ENCODE measurements at places on chromosomes 11 and 22. TPM values are rescaled to one million over a fixed set of nuclear protein-coding genes. Genes with fewer than 3 reads are reported as not detected.

Gene USH1C
- not detected for total RNA-seq

Gene CDHR5
- total RNA-seq, result not detected

Gene PHOX2A
- not detected for total RNA-seq

Gene MS4A6E
- total RNA-seq, result not detected

Gene TSGA10IP
- not detected for total RNA-seq

Gene CNIH2
- total RNA-seq, result 0.07 TPM

Gene CSF2RB
- total RNA-seq, result 8.9 TPM

Gene MPPED1
- total RNA-seq, result not detected

Gene TBX10
- total RNA-seq, result not detected

Gene UBQLN3
- total RNA-seq, result not detected

Gene OPCML
- not detected for total RNA-seq

Gene GAB4
- not detected for total RNA-seq

Gene TUB
- total RNA-seq, result 1.3 TPM

Gene NLRP6
- not detected for total RNA-seq

Gene MAP6
- total RNA-seq, result 0.13 TPM

Gene JAML
- total RNA-seq, result 0.35 TPM

Gene CTNND1
- total RNA-seq, result 247 TPM

Gene HOATZ
- total RNA-seq, result not detected

Gene MFRP
- not detected for total RNA-seq

Gene OR10A2
- total RNA-seq, result not detected

Gene LIF
- total RNA-seq, result 0.63 TPM

Gene CHRDL2
- not detected for total RNA-seq

Gene F2
- 0.14 TPM for total RNA-seq

Gene OR4A15
- not detected for total RNA-seq

Gene INTS4
- 30.5 TPM for total RNA-seq

Gene ACAD8
- total RNA-seq, result 25.1 TPM

Gene MOV10L1
- total RNA-seq, result 26.0 TPM

Gene MMP12
- not detected for total RNA-seq

Gene TENM4
- total RNA-seq, result not detected

Gene ANGPTL5
- not detected for total RNA-seq

Gene ABTB2
- total RNA-seq, result 0.07 TPM

Gene IL10RA
- total RNA-seq, result under 0.01 TPM

Gene BAIAP2L2
- total RNA-seq, result under 0.01 TPM

Gene RIMBP3C
- 0.04 TPM for total RNA-seq

Gene PVALB
- total RNA-seq, result not detected

Gene APOL5
- not detected for total RNA-seq

Gene APOBEC3A
- not detected for total RNA-seq

All from pulmonary artery endothelial cell (primary cell).